Skeletal muscle tissue (tissue), 5 donors: ENCODE measurements at places on chromosomes 2 and 18. TPM values are rescaled to one million over a fixed set of nuclear protein-coding genes. Genes with fewer than 3 reads are reported as not detected.

Gene ZNF396
- 1.6 TPM for total RNA-seq

Gene DOK6
- total RNA-seq = 3.1 TPM

Gene C2orf72
- 1.0 TPM for total RNA-seq

Gene LHCGR
- 4.2 TPM for total RNA-seq

Gene INHBB
- 1.0 TPM for total RNA-seq

Gene COL4A3
- under 0.01 TPM for total RNA-seq

Gene MC4R
- 0.52 TPM for total RNA-seq

Gene SCG2
- not detected for total RNA-seq

Gene CLHC1
- 20.4 TPM for total RNA-seq

Gene DNAJC5G
- under 0.01 TPM for total RNA-seq

Gene TMEM198
- 2.1 TPM for total RNA-seq

Gene FAM161A
- 7.3 TPM for total RNA-seq

Gene MPP4
- total RNA-seq = under 0.01 TPM

Gene GMCL1
- total RNA-seq = 7.8 TPM

Gene SCYGR6
- total RNA-seq = not detected

Gene CFAP65
- total RNA-seq = not detected

Gene SFTPB
- not detected for total RNA-seq

Gene ANKRD29
- total RNA-seq = 3.7 TPM

Gene PSMA8
- not detected for total RNA-seq

Gene ZEB2
- 108 TPM for total RNA-seq

Gene ACVR1C
- total RNA-seq = 0.52 TPM

Gene UGT1A7
- total RNA-seq = not detected

Gene TRABD2A
- 1.0 TPM for total RNA-seq

Gene RAB6C
- total RNA-seq = not detected

Gene PCARE
- total RNA-seq = under 0.01 TPM

Gene IMMT
- total RNA-seq = 43.8 TPM

Gene RAD51AP2
- total RNA-seq = not detected

Gene LPIN2
- 11.0 TPM for total RNA-seq

Gene LRATD1
- 5.2 TPM for total RNA-seq

Gene NGEF
- total RNA-seq = 2.6 TPM

Gene SERPINB10
- 1.0 TPM for total RNA-seq

Gene PDE1A
- total RNA-seq = 9.9 TPM

Gene SAG
- total RNA-seq = not detected

Gene IFT172
- 21.4 TPM for total RNA-seq

Gene LCT
- total RNA-seq = not detected
